ENCODE measurements at places on chromosomes 4 and X. TPM values are rescaled to one million over a fixed set of nuclear protein-coding genes. Genes with fewer than 3 reads are reported as not detected.

CDKL2 gene
- total RNA-seq: not detected

SLC25A14 gene
- 5.0 TPM for total RNA-seq

ZBTB33 gene
- total RNA-seq: 14.3 TPM

C4orf17 gene
- not detected for total RNA-seq

PARM1 gene
- 0.07 TPM for total RNA-seq

TBC1D1 gene
- total RNA-seq: 260 TPM

PAGE4 gene
- not detected for total RNA-seq

ETDA gene
- not detected for total RNA-seq

GABRQ gene
- 0.13 TPM for total RNA-seq

RASL11B gene
- not detected for total RNA-seq

IL13RA1 gene
- total RNA-seq: 58.1 TPM

SATL1 gene
- total RNA-seq: not detected
